Activated T-helper 17 cell treated with anti-CD3 and anti-CD28 coated beads, Interleukin-2, amount 50 U/mL, for 72 hours (primary cell): ENCODE measurements at places on chromosomes 3 and 15.

DNA sequence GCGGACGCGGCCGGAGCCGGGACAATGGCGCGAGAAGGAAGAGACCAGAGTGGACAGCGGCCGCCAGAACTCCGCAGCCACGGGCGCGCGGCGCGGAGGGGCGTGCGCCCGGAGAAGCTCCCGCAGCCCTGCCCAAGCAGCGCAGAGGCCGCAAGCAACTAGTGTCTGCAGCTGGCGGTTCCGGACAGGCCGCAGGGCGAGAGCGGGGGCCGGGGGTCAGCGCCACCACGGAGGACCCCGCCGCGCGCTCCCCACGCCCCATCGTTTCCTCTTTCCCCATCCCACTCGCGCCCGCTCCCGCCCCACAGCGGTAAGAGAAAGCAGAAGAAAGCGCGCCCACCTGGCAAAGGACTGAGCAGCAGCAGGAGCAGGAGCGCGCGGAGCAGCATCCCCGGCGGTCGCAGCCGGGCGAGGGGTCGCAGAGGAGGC, 440 bp downstream of the PRTG start:
- H3K4me1 ChIP-seq, result no peaks in the 10 kb centered on the region
- H3K4me3 ChIP-seq, result no peak overlapping the region
- peak; percentile 16 for ATAC-seq
- H3K36me3 ChIP-seq, result no peaks in the 10 kb centered on the region
- peaks cover 18% of the 10 kb centered on the region for H3K27me3 ChIP-seq

- peak overlapping the region; percentile 51 for H3K27ac ChIP-seq
- H3K4me1 ChIP-seq, result peaks cover 5% of the 10 kb centered on the region
- H3K27me3 ChIP-seq, result peaks cover 19% of the 10 kb centered on the region
- peak overlapping the region; percentile 8 for H3K4me3 ChIP-seq
These were observed 51.0 kb upstream of the MYZAP start for GRCh38 chr15:57540736-57541135.

DNA sequence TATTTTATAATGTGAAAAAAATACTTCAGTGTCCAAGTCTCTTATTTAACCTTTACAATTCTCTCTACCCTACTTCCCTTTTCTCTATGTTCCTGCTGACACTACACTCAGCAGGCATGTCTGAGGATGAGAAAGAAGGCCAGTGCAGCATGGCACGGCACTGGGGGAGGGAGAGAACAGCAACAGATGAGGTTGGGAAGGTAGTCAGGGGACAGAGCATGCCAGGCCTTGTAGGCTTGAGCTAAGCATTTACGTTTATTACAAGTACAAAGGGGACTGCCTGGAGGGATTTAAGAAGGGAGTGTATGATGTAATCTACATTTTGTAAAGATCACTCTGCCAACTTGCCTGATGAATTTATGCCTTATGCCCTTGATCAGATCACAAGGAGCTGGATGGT, 117.3 kb upstream of the WNT5A start:
- no peak overlapping the region for H3K27ac ChIP-seq
- H3K4me3 ChIP-seq, result no peak overlapping the region
- H3K4me1 ChIP-seq, result no peaks in the 10 kb centered on the region
- no peaks in the 10 kb centered on the region for H3K36me3 ChIP-seq
- ATAC-seq, result no peak

GRCh38 chr3:21647961-21648360, 103.0 kb downstream of the ZNF385D start:
- H3K27ac ChIP-seq, result no peak overlapping the region
- no peak for ATAC-seq
- H3K27me3 ChIP-seq, result no peaks in the 10 kb centered on the region

DNA sequence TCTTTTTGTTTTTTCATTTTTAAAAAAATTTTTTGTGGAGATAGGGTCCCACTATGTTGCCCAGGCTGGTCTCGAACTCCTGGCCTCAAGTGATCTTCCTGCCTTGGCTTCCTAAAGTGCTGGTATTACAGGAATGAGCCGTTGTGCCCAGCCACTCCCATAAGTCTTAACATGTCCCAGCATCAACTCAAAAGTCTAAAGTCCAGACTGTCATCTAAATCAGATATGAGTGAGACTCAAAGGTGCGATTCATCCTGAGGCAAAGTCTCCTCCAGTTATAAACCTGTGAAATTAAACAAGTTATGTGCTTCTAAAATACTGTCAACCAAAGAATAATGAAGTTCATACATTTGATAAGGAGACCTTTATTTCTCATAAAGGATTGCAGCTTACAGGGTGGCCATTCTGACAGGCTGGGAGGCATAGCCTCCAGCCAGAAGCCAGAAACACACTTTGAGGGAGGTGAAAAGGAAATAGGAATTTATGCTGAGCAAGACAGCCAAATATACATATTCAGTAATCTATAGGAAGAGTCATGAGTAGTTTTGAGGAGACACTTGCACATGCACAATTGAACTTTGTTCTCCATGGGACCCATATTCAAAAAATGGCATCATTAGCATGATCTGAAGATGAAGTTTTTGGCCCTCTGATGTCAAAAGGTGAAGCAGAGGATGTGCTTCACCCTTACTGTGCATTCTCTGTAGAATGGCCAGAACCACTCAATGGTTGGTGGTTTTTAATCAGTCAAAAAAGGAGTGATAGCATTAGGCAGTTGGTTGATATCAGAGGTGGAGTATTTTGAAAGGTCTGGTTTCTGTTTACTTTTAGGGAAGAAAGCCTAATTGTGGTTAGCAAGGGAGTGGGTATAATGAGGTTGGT, 11.0 kb upstream of the ZNF662 start:
- H3K27ac ChIP-seq, result no peak overlapping the region
- no peaks in the 10 kb centered on the region for H3K36me3 ChIP-seq
- no peaks in the 10 kb centered on the region for H3K4me1 ChIP-seq
- no peak for ATAC-seq
- H3K27me3 ChIP-seq, result no peaks in the 10 kb centered on the region
- no peak overlapping the region for H3K4me3 ChIP-seq

GRCh38 chr3:155780291-155780690, 25.8 kb downstream of the C3orf33 start:
- H3K27ac ChIP-seq, result no peak overlapping the region
- H3K4me1 ChIP-seq, result peaks cover under 1% of the 10 kb centered on the region
- no peaks in the 10 kb centered on the region for H3K27me3 ChIP-seq
- H3K36me3 ChIP-seq, result peaks cover 37% of the 10 kb centered on the region
- no peak overlapping the region for H3K4me3 ChIP-seq

DNA sequence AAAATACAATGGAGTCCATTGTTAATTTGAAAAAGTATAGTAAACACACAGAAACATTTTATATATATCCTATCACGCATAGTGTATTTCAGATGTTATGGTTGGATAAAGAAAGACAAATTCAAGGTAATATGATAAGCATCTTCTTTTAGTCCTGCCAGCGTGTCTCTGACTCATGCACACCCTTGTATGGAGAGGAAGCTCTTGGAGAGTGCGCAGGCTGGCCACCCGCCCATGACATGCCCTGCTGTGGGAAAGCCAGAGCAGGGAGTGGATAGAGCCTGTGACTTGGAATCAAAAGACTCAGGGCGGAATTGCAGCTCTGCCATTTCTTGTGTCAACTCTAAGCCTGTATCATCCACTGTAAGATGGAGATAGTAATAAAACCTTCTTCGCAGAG, 23.0 kb upstream of the COPG1 start:
- H3K4me3 ChIP-seq, result peak overlapping the region; percentile 23
- H3K36me3 ChIP-seq, result no peaks in the 10 kb centered on the region
- no peaks in the 10 kb centered on the region for H3K27me3 ChIP-seq
- ATAC-seq, result no peak
- peaks cover 16% of the 10 kb centered on the region for H3K4me1 ChIP-seq

DNA sequence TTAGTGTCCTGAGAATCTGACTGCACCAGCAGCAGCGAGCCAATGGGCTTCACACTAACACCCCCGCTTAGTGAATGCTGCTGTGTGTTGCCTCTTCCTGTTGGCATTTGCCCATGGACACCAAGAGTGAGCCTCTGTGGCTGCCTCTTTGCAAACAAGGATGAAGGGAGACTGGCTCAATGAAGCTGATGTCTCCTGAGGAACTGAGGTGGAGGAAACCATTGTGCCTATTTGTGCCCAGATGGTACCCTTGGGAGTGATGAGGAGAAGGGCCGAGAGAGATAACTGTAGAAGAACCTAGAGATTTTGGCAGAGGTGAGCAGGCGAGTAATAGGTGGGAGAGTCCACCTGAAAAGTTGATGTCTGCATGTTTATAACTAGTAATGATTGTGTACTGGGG, 51.2 kb downstream of the IL20RB start:
- no peak overlapping the region for H3K4me3 ChIP-seq
- H3K27me3 ChIP-seq, result no peaks in the 10 kb centered on the region
- H3K36me3 ChIP-seq, result no peaks in the 10 kb centered on the region
- no peak for ATAC-seq
- H3K27ac ChIP-seq, result no peak overlapping the region
